Amniotic epithelial cell (primary cell): ENCODE measurements at places on chromosomes 6 and 20.

- DNase-seq, result no peak
Observed at GRCh38 chr6:96162711-96163120, 146.9 kb downstream of the FUT9 start.

GRCh38 chr6:105974986-105975385 lies 111.2 kb upstream of the PRDM1 start:
- DNase-seq, result no peak

- DNase-seq, result no peak
Observed at GRCh38 chr20:34629342-34629741, 47.5 kb downstream of the PIGU start.

GRCh38 chr20:49444553-49444990 lies 37.9 kb downstream of the KCNB1 start:
- no peak for DNase-seq

DNA sequence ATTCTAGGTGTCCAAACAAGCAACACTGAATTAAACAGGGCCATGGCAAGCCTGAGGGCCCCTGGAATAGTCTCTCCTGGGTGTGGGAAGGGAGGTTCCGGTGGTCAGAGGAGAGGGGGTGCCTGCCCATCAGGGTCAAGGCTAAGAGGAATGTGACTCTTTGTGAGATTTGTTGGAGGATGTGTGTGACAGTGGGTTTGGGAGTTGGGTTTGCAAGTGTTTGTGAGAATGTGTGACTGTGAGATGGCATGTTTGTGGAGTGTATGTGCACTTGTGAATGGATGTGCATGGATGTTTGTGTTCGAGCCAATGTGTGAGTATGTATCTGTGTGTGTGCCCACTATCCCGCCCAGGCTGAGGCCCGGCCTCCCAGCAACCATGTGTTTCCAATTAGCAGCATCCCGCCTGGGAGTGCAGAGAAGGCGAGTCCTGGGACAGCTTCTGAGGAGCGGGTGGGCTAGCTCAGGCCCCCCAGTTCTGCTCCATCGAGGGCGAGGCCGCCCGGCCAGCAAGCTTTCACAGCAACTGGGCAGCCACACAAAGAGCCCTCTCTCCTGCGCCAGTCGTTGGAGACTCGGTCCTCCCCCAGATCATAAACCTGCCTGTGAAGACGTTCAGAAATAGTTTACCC lies 12.6 kb downstream of the FOXC1 start:
- no peak for DNase-seq

DNA sequence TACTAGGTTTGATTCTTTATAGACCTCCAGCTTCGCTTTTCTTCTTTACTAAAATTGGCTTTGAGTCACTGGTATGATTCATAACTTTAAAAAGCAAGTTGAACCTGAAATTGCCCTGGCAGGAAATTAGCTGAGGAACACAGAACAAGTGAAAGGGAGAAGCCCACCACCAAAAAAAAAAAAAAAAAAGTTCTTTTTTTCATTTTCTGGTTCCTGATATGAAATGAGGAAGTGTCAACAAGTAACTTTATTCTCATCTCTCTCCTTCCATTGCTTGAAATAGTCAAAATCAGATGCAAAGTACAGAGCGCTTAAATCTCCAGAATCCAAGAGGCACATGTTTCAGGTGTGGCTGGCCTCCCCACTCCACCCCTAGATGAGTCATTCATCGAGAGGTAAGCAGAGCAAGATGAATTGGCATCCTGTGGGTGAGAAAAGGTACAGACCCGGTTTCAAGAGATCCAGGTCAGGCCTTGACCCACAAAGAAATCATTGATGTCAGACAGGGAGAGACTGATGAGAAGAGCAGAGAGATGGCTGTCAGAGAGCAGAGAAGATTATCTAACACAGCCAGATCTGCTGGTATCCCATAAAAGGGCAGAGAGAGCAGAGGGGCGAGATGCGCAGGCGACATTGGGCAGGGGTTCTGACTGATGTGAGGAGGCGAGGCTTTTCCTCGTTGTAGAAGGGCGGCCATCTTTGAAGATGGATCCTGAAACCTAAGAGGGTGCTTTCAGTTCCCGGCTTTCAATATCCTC lies 54.8 kb upstream of the MBOAT1 start:
- no peak for DNase-seq
